ENCODE measurements at places on chromosomes 3 and 15.

DNA sequence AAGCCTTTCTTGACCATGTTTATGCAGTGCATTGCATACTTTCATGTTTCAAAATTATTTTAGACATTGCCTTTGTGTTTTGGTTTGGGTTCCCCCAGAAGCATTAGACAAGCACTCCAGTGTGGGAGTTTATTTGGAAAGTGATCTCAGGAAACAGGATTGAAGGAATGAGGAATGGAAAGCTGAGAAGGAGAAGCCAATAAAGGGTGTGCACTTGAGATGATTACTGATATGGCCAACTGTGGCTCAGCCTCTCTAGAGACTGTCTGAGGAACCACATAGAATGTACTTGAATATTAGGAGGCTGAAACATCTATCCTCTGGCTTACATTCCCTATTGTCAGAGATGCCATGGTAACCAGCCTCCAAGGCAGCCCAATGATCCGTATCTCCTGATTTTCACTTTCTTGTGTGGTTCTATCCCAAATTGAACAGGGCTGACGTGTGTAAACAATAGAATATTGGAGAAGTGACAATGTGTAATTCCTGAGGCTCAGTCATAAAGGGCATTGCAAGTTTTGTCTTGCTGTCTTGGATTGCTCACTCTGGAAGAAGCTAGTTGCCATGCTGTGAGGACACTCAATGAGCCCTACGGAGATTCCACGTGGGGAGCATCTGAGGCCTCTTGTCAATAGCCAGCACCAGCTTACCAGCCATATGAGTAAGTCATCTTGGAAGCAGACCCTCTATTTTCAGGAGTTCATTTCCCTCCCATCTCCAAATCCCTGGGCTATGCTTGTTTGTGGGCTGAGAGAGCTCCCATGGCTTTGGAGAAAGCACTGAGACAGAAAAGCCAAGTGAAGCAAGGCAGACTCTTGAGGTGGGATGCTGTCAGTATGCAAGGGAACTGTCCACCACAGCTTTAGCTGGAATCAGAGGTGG is 84.7 kb downstream of the SCN11A start:
- no peak for DNase-seq

DNA sequence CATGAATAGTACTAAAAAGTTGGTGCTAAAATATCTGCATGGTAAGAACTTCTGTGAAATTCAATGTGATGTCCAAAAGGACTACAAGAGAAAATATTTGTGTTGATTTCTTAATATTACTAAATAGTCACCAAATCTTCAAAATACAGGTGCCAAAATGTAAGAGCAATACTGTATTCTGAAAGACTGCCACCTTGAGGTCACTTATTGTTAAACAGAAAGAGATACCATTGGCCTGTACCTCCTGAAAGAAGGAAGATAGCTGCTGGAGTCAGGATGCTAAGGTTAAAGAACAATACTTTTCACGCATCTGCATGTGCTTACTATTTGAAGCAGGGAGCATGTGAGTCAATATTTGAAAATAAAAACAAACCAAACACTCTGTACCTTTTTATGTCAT is 72.0 kb upstream of the LSAMP start:
- DNase-seq, result no peak

DNA sequence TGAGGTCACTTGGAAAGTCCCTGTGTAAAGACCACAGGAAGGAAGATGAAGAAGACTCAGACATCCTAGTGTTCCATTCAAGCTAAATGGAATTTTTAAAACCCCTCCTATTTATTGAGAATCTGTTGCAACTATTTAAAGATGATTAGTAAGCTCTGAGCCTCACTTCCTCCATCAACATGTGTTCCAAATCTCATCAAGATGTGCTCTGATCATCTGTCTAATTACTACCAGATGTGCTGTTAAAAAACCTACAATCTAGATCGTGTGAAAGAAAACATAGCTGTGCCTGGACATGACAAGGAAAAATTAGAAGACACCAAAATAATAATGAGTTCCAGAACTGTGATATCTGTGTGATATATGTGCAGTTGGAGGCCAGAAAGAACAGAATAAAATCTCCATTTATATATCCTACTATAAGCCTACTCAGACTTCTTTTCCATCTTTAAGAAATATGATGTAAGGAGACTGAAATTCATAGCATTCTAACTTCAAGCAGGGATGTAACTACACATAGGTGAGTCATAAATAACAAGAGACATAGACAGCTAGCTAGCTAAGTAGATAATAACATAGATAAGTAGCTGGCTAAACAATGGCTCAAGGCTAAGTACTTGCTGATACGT is 7.8 kb downstream of the XPC start:
- no peak for DNase-seq

- no peak for DNase-seq
Measured at GRCh38 chr3:49339581-49339940, 292 bp downstream of the USP4 start.

GRCh38 chr3:16470590-16470989 is 42.9 kb downstream of the RFTN1 start:
- DNase-seq, result no peak

DNA sequence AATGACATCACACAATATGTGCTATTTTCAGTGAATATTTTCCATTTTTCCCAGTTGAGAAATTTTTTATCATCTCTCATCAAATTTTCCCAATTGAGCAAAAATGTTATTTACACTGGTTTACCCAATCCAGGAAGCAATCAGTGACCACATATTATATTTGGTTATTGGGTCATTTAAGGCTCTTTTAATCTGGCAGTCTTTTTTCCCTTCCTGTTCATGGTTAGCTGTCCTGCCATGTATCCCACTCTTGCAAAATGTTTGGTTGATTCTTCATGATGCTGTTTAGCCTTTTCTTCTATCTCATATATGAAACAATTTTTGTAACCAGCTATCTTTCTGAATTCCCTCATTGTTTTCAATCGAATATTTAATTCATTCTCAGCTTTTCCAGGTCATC is 626.0 kb downstream of the RBMS3 start:
- no peak for DNase-seq

All from CD4-positive, alpha-beta T cell treated with Interferon alpha-2 for 1 hour (primary cell).